NCI-H460 (cell line): ENCODE measurements at places on chromosomes 2 and 18.

GRCh38 chr18:21303895-21304294, 61.9 kb downstream of the GREB1L start:
- peak; percentile 35 for DNase-seq

GRCh38 chr2:174800436-174801205, 36.3 kb upstream of the CHRNA1 start:
- DNase-seq = no peak

DNA sequence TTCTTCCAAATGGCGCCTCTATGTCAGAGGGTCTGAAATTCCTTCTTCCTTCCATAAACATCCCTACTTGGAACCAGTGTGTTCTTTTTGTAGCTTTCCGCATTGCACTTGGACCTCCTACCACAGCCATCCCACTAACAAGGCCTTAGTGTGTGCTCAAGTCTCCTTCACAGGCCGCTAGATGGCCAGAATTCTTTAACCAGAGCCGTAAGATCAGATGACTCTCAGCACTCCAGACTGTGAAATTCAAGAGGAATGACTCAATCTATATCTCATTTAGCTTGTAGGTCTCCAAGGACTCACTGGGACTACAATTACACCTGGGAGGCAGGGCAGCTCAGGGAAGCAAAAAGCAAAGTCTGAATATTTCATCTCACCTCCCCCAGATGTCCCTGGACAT, 298.9 kb downstream of the EIPR1 start:
- peak; percentile 13 for DNase-seq

DNA sequence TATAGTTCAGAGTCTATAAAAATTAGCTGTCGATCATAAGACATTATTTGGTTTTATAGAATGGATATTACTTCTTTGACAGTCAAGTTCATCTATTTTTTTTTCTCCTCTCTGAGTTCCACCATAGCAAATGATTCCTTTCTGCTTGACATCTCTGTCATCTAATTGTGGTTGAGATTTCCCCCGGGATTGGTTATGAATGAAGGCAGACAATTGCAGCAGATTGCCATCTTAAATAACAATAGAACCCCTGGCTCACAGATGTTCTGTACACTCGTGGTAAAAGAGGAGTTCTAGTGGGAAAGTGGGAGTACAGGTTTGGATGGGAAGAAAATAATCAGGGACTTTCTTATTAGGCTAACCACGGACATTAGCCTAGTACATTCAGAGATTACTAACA, 292.1 kb upstream of the NRXN1 start:
- DNase-seq = no peak

DNA sequence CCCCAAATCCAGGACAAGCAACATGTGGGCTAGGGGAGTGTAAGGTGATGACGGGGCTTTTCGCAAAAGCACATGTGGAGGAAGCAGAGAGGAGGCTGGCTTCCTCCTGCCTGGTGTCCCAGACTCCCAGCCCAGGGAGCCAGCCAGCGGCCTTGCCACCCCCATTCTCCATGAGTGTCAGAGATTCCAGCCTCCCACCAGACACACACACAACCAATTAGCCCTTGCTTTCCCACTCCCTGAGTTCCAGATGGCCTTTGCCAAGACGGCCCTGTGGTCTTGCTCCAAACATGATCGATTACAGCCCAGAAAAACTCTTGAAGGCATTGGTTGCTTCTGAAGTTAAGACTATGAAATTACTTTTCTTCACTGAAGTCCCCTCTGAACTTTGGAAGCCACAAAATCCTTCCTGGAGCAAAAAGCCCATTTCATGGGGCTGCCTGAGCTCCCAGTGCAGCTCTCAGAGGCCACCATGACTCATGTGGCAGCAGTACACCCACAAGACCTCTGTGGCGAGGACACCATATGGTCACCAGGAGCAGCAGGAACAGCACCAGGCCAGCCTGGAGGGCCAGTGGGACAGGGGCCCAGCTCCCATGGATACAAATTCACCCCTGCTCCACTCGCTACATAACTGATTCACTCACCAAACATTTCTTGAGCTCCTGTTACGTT, 69.1 kb upstream of the PID1 start:
- no peak for DNase-seq

GRCh38 chr2:42977270-42978174, 185.1 kb upstream of the HAAO start:
- no peak for DNase-seq

DNA sequence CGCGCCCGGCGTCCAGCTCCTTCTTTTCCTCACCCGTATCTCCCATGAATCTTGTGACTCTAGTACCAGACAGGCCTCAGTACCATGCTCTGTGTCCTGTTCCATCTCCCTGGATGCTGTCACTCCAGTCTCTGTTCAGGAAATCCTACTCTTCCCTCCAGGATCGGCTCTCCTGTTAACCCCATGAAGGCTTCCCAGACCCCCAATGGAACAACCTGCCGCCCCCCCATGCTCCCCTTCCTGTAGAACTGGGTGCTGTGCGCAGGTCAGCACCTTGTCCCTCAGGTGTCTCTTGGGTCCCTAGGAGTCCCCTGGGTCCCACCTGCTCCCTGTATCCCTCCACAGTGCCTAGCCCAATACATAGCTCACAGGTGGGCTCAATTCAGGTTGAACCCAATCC, 41.3 kb downstream of the MYCN start:
- no peak for DNase-seq

- no peak for DNase-seq
Observed at GRCh38 chr18:23986600-23987359, 27.8 kb upstream of the TTC39C start.

- no peak for DNase-seq
Observed at GRCh38 chr2:96259497-96259921, 6.3 kb downstream of the TMEM127 start.

DNA sequence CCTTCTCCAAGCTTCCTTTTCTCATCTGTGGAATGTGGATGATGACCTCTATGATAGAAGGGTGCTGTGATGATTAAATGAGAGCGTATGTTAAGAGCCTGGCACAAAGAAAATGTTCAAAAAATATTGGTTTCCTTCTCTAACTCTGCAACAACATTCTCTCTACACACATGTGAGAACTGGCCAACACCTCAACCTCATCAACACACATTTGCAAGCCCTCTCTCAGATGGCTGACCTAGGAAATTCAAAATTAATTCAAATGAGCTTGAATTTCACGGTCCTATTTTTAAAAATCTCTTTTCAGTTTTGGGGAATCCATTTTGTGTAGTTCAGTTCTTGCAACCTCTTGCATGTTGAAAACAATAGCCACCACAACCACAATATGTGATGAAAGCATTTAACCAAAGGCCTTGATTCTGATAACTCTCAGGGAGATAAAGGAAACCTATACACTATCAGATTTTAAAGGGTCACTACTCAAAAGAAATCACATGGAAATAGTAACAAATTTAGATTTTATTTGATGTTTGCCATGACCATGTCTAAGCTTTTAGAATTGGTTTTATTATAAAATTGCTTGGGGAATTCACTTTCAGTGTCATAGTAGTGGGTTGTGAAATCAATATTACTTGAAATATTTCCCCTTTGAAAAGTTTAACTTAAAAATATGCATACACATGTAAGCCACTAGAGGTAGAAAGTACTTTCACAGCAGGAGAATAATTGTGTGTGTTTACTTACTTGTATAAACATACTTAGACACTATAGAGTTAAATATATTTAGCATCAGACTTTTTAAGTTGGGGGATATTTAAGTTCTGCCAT, 16.6 kb upstream of the NABP1 start:
- no peak for DNase-seq

GRCh38 chr2:101197215-101197745, 46.1 kb upstream of the TBC1D8 start:
- no peak for DNase-seq

- DNase-seq = no peak
Observed at GRCh38 chr2:144470334-144470733, 49.6 kb downstream of the ZEB2 start.

GRCh38 chr2:102634831-102635241, 15.5 kb downstream of the SLC9A2 start:
- no peak for DNase-seq

- no peak for DNase-seq
Observed at GRCh38 chr2:112876971-112877361, 34.0 kb upstream of the IL37 start.

GRCh38 chr18:58668211-58668610, 3.1 kb upstream of the MALT1 start:
- DNase-seq = no peak

DNA sequence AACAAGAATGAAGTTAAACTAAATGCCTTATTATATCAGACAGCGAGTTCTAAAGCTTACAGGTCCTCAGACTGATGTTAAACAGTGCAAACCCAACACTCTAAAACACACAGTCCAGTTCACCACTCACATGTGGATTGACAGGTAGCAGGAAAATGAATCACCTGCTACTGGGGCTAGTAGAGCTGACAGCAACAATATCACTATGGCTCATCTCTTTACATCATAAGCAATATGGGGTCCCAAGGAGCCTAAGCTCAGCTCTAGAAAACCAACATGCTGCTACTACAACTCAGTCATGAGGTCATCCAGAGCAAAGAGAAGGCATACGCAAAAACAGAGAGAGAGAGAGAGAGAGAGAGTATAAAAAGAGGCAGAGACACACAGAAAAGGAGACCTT, 145.4 kb downstream of the NBAS start:
- DNase-seq = no peak

DNA sequence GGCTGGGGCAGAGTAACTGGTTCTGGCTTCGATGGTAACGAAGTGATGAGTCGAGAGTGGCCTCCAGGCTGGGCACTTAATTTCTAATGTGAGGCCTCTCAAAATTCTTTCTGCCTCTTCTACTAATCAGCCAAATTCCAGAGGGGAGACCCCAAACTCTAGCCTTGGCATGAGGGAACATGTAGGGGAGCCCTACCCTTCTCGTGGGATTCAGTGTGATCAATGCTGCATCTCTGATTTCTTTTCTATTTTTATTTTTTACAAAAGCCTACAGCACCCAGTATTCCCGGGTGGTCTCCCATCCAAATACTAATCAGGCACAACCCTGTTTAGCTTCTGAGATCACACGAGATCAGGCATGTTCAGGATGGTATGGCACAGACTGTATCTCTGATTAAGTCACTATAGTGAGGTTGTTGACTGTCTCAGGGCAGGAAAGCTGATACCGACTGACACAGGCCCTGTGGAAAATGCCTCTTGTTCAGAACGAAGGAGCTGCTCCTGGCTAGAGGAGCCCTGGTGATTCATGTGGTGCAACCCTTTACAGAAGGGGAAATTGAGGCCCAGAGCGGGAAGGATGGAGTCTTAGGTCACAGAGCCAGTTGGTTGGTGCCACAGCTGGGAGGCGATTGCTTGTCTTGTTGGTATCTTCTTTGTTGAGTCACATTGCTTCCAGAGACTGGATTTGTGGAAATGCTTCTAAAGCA, 126.3 kb upstream of the HS6ST1 start:
- DNase-seq = no peak

DNA sequence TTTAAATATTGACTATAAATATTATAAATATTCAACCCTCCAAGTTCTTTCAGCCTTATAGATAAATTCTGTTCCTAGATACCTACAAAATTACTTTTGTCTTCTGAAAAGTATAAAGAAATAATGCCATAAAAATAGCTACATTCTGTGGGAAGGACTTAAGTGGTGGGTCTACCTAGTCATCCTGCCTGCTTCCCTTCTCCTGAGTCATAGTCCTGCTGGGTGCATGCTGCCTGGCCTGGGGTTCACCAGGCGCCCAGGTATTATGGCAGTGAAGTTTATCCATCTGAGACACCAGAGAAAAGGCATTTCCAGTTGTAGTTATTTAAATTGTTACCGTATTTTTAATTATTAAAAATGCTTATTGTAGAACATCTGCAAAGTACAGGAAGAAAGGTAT, 167.5 kb downstream of the SLC39A10 start:
- DNase-seq = no peak

DNA sequence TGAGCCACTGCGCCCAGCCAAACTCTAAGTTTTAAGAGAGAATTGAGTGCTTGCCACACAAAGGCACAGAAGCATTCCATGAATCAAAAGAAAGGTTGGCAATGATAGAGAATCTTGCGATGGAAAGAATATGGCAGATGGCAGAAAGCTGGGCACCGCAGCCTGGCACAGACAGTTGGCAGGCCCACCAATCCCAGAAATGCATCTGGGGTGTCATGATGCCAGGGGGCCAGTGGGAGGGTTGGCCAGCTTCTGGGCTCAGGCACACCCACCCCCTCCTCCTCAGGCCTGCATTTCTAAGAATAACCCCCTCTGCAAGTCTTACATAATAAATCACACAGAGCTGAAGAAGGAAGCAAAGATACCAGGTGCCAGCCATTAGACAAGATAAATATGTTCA, 19.6 kb downstream of the ZNF2 start:
- DNase-seq = no peak

DNA sequence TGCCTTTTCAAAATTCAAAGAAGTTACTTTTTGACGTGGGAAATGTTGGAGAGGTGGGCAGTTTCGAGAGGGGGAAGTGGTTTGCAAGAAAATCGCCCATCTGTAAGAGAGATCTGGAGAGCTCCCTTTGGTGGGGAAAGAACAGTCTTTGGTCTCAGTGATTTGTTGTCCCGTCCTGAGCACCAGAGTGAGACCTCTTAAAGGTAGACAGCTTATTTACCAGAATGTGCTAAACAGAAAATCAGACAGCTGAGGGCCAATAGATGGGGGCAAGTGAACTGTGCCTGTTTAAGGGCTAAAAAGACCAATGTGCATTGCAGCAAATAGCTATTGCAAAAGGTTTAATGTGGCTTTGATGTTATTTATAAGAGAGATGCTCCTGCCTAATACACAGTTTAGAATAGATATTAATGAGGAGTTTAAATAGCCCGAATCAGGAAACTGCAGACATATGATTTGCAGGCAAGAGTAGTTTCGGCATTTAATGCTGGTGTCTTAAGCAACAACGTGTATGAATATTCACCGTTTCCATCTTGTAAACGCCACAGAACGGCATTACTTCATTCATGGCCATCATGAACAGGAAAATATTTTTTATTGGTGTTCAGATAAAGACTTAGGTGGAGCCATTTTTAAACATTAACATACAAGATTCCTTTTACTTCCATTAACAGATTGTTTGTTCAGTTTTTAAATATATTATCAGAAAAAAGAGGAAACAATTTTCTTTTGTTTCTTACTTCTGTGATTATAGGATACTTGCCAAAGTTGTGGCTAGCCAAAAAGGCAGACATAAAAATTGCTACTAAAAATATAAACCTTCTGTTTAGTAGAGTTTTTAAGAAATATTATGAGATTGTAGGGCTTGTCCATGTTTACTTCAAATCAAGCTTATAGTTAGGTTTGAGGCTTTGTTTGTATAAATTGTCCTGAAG, 29.6 kb downstream of the ARHGAP15 start:
- DNase-seq = no peak

DNA sequence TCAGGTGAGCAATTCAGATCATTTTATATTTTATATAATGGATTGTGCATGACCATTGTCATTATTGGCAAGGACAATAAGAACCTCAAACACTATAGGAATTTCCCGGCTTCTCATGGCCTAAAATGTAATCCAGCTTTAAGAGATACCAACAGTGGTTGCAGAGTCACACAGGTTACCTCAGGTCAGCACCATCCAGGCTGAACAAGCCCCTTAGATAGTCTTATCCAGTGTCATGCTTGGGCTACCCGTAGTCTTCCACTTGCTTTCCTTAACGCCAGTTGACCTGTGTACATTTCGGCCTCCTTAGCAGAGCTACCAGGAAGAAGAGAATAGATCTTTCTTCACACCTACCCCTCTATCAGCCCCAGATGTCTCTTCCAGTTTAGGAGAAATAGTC, 293.3 kb upstream of the SYT4 start:
- DNase-seq = no peak
